NCI-H510A (cell line): ENCODE measurements at places on chromosomes 12 and 14.

DNA sequence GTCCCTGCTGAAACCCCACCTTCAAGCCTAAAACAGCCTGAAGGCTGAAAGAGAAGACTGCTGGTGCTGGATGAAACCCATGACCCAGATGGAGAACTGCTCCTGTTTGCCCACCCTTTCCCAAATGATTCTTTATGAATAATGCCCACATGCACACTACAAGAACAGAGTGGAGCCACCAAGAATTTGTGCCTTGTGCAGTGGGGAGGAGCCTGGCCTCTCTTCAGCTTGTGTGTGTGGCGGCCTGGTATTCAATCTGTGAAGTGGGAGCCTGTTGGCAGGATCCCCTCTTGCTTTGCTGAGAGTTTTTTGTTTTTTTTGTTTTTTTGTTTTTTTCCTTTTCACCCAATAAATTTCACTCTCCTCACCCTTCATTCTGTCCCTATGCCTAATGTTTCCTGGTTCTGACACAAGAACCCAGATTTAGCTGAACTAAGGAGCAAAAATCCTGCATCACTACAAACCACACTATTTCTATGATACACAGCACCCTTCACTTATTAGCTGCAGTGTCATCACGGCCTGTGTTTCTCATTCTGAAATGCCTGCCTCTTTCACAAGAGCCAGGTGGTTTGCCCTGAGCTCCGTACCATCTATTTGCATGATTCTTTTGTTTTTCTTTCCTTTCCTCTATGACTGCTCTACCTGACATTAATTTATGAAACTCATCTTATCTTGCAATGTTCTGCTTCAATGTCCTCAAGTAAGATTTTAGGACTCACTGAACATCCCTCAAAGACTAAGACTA is 585.5 kb upstream of the ATXN7L3B start:
- DNase-seq, result no peak

GRCh38 chr14:85873006-85873405 is 343.1 kb downstream of the FLRT2 start:
- DNase-seq, result no peak

DNA sequence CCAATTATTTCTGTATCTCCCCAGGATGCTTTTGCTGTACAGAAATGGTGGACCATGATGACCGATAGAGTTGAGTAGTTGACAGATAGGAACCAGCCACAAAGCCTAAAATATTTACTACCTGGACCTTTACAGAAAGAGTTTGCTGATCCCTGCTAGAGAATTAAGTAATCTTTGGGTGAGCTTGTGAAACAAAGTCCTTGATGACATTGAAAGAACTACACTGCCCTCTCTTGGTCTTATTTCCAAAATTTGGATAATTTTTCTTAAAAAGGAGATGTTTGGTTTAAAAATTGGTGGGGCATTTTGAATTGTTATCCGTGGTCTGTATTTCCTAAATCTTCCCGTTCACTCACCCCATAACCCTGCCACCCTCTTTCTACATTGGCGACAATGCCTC is 13.7 kb upstream of the TCTN1 start:
- no peak for DNase-seq

GRCh38 chr14:89041257-89041582 is 216.8 kb downstream of the TTC8 start:
- peak; percentile 69 for DNase-seq

DNA sequence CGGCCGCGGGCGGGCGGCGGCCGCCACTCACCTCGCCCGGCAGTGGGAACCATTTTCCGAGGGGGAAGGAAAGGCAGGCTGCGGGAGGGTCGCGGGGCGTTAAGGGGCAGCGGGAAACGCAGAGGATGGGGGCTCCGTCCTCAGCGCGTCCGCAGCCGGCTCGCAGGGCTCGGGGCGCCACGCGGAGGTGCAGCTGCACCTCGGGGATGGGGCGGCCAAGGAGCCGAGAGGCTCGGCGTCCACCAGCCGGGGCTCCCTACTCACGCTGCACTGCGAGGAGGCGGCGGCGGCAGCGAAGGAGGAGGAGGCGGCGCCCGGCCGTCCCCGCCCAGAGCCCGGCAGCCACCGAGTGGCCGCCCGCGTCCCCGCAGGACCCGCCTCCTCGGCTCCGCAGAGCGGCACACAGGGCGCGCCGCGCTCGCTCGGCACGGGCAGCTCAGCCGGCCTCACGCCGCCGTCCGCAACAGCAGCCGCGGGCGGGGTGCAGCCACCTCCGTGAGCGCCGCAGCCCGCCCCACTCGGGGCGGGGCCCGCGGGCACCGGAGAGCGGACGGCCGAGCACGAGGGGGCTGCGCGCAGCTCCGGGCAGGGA is at the start of gene ATP2B1:
ATP2B1 (minus strand) TSS at position 274 of the 592 bp plus-strand sequence. CDS start 52,952 bp downstream, outside the sequence.
- peak; percentile 82 for DNase-seq

- DNase-seq, result no peak
Observed at GRCh38 chr12:124024263-124024678, 51.3 kb downstream of the ZNF664 start.

DNA sequence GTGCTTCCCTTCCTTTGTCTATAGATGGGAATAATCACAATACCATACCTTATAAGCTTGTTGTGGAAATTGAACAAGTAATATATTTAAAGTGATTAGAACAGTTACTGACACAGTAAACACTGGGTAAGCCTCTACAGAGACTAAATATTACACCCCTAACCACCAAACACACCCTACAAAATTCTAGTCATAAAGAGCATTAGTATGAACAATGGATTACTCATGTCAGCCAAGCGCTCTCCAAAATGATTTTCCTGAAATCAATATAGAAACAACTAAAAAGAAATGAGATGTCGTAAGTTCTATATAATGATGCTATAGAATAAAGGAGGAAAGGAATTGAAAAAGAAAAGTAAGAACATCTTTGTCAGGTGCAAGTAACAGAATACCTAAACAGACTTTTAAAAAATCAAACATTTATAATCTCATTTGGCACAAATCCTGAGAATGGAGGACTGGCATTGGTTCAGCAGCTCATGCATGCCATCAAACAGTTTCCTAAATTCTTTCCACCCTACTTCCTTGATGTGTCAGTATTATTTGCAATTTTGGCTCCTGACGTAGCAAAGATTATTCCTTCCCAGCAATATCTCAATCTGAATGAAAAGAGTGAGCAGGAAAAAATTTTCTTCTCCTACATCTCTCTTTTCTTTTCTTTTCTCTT is 118.0 kb downstream of the SINHCAF start:
- no peak for DNase-seq

DNA sequence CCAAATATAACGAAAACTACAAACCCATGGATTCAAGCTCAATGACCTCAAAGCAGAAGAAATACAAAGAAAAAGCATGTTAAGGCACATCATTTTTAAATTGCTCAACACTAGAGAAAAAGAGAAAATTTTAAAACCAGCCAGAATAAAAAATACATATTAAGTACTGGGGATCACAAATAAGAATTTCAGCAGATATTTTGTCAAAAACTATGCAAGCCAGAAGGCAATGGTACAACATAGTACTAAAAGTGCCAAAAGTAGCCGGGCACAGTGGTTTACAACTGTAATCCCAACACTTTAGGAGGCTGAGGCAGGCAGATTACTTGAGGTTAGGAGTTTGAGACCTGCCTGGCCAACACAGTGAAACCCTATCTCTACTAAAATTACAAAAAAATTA is 10.2 kb downstream of the SGPP1 start:
- no peak for DNase-seq

DNA sequence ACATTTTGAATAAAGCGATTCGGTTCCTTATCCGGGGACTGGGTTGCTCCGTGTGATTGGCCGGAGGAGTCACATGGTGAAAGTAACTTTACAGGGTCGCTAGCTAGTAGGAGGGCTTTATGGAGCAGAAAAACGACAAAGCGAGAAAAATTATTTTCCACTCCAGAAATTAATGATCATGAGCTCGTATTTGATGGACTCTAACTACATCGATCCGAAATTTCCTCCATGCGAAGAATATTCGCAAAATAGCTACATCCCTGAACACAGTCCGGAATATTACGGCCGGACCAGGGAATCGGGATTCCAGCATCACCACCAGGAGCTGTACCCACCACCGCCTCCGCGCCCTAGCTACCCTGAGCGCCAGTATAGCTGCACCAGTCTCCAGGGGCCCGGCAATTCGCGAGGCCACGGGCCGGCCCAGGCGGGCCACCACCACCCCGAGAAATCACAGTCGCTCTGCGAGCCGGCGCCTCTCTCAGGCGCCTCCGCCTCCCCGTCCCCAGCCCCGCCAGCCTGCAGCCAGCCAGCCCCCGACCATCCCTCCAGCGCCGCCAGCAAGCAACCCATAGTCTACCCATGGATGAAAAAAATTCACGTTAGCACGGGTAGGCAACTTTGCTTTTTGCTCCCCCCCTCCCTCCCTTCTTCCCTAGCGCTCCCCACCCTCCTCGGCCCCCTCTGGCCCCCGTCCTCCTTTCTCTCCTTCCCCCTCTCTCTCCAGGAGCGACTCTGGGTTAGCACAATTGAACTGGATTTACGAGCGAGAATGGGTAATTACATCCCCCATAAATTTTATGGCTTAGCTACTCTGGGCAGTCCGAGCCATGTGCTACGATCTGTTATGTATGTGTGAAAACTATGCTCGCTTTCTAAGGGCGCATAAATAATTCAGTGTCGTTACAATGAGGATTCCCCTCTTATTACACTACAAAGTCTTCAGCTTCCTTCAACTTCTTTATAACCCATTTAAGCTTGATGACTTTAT is at the start of gene HOXC4:
HOXC4 (plus strand) TSS at position 85 of the 991 bp plus-strand sequence; CDS start at position 173, 88 bp downstream.
- DNase-seq, result no peak

DNA sequence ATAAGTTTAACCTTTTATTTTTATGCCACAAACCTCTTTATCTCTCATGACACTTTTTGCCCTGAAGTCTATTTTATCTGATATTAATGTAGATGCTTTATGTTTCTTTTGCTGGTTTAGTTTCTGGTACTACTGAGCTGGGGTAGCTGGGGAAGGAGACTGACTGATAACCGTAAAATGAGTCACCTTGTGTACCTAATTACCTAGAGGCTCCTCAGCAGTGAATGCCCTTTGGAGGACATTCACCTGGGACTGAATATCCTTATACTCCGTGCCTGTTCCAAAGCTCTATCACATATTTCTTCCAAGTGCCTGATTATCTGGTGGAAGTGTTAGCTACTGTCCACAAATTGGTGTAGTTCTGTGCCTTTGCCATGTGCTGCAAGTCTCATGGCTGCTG is 13.9 kb downstream of the ATL1 start:
- no peak for DNase-seq

DNA sequence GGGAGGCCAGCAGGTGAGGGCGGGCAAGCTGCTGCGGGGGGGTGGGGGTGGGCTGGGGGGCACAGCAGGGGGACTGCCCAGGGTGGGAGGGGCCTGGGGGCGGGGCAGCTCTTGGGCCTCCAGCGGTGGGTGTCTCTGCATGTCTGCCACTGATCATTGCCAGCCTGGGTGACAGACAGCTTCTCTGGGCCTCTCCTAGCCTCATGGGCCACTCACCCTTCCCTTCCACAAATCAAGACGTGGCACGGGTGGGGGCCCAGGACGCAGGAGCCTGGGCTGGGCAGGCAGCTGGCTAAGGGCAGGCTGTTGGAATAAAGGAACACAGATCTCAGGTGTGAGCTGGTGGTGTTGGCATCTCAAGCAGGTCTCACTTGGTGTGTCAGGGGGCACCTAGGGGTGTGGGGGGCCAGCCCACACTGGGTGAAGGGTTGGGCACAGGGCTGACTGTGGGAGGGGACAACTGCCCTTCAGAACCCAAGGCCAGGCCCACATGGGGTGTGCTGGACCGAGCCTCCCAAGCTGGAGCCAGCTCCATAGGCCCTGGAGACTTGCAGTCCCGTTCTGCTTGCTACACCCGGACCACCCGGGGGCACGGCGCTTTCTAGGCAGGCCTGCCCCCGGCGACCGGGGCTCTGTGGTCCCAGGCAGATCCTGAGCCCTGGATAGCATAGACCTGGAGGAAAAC is 3.0 kb downstream of the TEDC1 start:
- DNase-seq, result no peak

GRCh38 chr14:24115422-24116127 is 826 bp upstream of the NRL start:
- no peak for DNase-seq

- DNase-seq, result no peak
Observed at GRCh38 chr14:100824091-100824551, 1.8 kb upstream of the MEG3 start.

GRCh38 chr12:99146730-99147129 is 500.8 kb upstream of the GARIN6 start:
- DNase-seq, result no peak

DNA sequence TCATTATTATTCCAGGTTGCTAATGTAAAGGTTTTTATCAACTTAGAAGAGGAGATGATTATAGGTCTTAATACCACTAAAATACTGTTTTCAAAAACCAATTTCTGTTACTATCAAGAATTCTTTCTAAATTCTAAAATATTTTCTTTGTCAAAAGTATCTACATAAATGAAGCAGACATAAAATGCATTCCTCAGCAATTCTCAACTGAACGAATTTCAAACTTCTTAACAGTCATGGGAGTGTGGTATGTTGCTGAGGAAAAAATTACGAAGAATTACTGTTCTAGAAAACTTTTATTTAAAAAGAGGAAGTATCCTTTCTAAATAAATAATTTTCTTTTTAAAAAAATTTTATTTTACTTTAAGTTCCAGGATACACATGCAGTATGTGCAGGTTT is 146.4 kb downstream of the SLC2A13 start:
- no peak for DNase-seq

DNA sequence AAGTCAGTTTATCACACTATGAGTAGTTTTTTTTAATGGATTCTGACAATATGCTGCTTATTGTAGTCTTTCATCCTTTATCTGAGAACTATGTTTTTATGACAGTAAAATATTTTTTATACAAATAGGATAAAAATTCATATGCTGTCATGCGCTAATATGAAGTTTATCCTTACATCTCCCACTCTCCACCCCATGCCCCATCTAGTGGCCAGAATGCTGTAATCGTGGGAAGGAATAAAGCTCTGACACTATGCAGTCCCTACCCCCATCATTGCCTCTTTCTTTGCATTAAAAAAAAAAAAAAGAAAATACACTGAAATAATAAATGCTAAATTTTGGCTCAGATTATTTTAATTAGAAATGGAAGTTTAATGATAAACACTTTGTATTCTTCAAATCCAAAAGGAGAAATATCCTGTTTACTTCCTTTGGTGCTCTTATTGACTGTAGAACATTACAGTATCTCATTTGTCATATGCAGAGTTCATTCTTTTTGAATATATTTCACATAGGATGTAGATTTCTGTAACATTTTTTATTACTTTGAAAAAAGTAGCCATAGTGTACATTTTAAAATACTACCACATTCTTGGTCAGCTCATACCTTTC is 145.9 kb upstream of the SLCO1C1 start:
- DNase-seq, result no peak

GRCh38 chr14:81400852-81401251 is 728 bp upstream of the STON2 start:
- DNase-seq, result no peak

DNA sequence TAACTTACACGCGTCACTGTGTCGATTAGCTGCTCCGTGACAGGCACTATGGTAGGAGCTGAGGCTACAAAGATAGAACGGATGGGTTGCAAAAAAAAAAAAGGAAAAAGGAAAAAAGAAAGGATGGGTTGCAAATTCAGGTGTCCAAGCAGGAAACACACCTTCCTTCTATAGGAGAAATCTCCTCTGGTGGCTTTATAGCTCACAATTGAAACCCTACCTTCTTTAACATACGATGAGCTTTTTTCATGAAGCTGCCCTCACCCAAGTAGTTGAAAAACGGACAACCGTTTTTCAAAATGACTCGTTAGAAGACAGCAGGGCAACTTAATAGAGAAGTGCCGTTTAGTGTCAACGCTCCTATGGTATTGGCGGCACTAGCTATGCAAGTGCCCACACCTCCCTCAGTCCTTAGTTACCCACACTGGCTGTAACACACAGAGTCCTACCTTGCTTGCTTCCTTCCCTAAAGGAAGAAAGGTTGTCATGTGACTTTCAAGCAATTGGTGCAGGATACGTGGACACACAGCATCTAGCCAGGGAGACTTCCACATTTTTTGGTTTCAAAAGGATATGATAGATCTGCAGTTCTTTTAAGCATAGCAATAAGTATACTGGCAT is 682 bp upstream of the TRIP11 start:
- no peak for DNase-seq
